CD4-positive, alpha-beta T cell (primary cell): ENCODE measurements at places on chromosomes 1 and 21. TPM values are rescaled to one million over a fixed set of nuclear protein-coding genes. Genes with fewer than 3 reads are reported as not detected.

Gene VSIG8
- total RNA-seq, result not detected

Gene NHLH1
- total RNA-seq, result 0.08 TPM

Gene MEX3A
- 0.27 TPM for total RNA-seq

GRCh38 chr1:197156692-197157091, 10.2 kb upstream of the ASPM start:
- no peak for DNase-seq

DNA sequence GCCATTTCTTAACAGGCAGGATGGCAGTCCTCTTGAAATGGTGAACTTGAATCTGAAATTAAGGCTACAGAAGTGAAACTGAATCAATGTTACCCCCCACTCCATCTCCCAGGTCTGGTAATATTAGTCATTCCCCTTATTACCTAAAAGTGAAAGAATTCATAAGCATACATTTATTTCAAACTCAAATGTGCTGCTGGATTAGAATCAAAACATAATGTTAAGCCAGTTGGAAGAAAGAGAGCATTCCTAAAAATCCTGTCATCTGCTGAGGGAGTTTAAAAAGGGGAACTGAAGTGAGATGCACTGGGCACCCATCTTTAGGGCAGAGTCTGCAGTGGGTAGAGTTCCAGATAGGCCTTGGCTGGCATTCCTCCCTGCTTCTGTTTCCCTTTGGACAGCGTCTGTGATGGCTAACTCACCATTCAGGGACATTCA, 17.4 kb downstream of the KIAA0319L start:
- DNase-seq, result peak; percentile 33

DNA sequence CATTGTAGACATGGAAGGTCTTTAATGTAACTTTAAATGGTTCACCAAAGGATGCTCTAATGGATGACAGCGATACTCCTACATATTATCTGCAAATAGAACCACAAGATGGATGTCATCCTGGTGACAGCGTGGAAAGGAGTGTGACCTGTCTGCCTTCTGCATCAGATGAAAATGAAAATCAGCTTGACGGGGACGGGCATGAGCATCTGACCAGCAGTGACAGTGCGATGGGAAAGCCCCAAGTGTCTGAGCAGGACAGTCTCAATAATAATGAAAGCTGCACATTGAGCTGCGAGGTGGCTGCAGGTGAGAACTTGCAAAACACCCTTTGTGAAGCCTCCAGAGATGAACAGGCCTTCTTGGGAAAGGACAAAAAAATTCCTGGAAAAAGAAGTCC, 25.2 kb downstream of the CNST start:
- DNase-seq, result no peak

DNA sequence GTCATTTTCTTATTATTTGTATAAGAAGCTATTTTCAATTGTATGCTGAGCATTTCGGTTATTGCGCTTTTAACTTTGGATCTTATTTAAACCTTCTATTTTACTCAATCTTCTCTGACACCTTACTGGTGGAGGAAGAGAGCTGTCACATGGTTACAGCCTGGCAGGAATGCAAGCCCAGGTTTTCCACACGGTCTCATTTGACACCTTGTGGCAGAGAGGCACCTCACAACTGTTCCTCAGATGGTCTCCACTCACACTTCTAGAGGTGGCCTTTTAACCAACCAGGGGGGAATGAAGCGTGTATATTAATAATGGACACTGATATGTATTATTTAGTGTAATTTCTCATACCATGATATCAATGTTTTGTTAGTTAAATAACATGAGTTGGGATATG, 9.6 kb downstream of the OR2T33 start:
- no peak for DNase-seq

DNA sequence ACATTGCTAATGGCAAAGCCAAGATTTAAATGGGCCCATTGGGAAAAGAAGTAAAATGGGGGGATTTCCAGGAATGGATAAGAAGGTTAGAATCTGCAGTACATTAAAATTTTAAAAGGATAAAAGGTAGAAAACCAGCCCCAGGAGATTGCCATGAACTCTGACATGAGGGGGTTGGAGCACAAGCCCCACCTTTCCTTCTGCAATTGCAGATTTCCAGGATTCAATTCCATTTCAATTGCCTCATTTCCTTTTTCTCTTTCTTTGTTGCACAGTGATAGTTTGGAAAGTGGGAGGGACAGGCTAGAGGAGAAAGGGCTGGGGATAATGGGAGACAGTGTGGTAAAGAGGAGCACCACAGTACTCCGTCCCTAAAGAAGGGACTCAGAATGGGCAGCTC, 238.5 kb upstream of the RAB4A start:
- DNase-seq, result no peak

GRCh38 chr1:186750257-186750656, 70.0 kb upstream of the PTGS2 start:
- no peak for DNase-seq

DNA sequence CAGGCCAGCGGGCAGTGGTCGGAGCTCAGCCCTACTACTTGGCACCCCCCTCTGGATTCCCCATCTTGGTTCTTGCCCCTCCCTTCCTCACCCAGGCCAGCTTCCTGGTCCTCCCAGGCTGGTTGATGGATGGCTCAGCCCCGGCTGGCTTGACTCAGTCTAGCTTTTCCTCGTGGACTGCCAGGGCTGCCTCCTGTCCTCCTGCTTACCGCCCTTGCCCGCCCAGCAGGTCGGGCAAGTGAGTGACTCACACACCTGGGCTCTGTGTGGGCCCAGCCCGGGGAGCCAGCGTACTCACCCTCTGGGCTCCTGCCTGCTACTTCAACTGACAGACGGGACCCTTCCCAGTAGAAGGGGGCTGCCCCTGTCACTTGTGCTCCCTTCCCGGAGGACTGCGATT, 19.5 kb upstream of the ARHGEF10L start:
- DNase-seq, result no peak

- DNase-seq, result no peak
These were observed at the start of gene RHOC for GRCh38 chr1:112706505-112707220. Gene RHOC, minus strand, starts transcription at chr1:112707127. Its CDS starts 3,328 bp downstream, at chr1:112703799.

GRCh38 chr1:245546875-245547274, 392.1 kb downstream of the KIF26B start:
- no peak for DNase-seq
